ENCODE measurements at places on chromosomes 5 and 9. TPM values are rescaled to one million over a fixed set of nuclear protein-coding genes. Genes with fewer than 3 reads are reported as not detected.

The DCTN4 gene
- 37.5 TPM for total RNA-seq

The SLC36A2 gene
- total RNA-seq = not detected

The PCDHB6 gene
- total RNA-seq = not detected

The CDKN2B-AS1 gene
- 35.3 TPM for total RNA-seq

The NUTM2G gene
- not detected for total RNA-seq

The GRXCR2 gene
- total RNA-seq = not detected

The SLC6A19 gene
- total RNA-seq = not detected

The UNC13B gene
- total RNA-seq = not detected

The SSNA1 gene
- 101 TPM for total RNA-seq

The PCDHB11 gene
- total RNA-seq = not detected

The PCDHGA5 gene
- total RNA-seq = 9.7 TPM

The CDO1 gene
- total RNA-seq = not detected

DNA sequence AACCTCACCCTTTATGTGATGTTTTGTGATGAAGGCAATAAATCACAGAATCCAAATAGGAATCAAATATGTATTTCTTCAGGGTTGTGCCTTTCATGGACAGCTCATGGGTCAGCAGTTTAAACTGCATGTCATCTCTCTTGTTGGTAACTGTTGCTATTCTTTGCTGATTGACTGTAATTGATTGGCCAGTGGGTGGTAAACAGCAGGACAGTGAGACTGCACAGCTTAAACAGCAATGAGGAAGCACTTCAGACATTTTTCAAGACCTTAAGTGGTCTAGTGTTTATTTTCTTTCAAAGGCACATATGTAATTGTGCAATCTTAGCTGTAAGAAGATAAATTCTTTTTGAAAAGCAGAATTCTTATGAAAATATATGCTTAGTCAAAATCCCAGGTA is 260.5 kb downstream of the COX7C start:
- no peak for DNase-seq

GRCh38 chr9:34553511-34554021 is 30.8 kb upstream of the ENHO start:
- no peak for DNase-seq

GRCh38 chr9:42388846-42389245 is 205.4 kb downstream of the SPATA31A6 start:
- DNase-seq = no peak

- no peak for DNase-seq
Measured at GRCh38 chr9:38086496-38086895, 17.5 kb upstream of the SHB start.

DNA sequence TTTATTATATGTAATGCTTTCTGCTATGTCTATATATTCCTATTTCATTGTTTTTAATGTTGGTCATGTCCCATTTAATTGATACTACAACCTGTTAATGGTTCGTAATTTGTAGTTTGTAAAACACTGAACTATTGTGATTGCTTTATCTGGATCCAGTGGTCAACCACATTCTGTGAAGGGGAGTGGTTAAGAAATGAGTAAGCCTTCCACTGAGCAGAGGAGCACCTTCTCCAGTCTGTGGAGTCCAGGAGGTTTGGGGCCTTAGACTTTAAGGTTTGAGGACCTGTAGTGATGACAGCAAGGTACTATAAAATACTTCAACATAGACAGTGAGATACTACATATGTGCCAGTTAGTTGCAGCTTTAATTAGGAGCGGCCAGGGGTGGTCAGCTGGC is 67.7 kb upstream of the RAD23B start:
- DNase-seq = peak; percentile 2

DNA sequence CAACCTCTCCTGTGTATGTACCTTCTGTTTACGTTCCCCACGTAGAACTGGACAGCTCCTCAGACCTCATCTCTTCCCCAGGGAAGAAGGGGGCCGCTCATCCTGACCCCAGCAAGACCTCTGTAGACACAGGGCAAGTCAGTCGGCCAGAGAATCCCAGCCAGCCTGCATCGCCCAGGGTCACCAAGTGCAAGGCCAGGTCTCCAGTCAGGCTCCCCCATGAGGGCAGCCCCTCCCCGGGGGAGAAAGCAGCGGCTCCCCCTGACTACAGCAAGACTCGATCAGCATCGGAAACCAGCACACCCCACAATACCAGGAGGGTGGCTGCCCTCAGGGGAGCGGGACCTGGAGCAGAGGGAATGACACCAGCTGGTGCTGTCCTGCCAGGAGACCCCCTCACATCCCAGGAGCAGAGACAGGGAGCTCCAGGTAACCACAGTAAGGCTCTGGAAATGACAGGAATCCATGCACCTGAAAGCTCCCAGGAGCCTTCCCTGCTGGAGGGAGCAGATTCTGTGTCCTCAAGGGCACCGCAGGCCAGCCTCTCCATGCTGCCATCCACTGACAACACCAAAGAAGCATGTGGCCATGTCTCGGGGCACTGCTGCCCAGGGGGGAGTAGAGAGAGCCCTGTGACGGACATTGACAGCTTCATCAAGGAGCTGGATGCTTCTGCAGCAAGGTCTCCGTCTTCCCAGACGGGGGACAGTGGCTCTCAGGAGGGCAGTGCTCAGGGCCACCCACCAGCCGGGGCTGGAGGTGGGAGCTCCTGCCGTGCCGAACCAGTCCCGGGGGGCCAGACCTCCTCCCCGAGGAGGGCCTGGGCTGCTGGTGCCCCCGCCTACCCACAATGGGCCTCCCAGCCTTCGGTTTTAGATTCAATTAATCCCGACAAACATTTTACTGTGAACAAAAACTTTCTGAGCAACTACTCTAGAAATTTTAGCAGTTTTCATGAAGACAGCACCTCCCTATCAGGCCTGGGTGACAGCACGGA is 86.7 kb downstream of the GOLPH3 start:
- DNase-seq = no peak

DNA sequence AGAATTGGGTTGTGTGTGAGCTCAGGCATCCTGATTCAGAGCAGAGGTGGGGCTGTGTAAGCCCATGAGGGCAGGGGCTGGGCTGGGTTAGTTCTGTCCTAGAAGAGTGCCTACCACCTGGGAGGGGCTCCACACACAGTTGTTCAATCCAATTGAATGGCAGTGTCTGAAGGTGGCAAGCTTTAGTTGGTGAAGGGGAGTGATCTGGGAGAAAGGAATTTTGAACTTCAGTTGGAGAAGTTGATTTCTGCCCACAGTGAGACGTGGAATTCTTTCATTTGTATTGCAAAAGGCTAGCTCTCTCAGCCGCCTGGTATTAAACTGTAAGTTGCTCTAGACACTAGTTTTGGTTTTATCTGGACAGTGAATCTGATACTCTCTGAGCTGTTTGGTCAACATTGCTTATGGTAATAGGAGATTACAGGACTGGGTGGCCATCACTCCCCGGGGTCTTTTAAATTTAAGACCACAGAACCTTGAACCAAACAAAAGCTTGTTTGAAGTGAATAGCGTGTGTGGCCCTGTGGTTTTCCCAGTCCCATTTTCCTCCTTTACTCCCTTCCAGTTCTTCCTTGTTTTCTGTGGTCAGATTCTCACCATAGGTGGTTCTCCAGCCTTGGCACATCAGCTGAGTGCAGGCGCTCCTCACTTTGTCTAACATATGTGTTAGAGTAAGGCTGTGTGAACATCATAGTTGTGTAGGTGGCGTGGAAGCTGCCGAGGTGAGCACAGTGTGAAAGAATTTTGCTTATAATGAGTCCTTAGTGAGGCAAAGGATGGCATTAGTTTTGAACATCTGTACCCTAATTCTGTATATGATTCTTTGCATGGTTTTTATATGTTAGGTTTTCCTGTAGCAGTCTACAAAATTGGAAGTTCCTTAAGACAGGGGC is 78.0 kb downstream of the ARHGAP26 start:
- DNase-seq = no peak

GRCh38 chr5:167864801-167865200 is 426.6 kb upstream of the WWC1 start:
- DNase-seq = no peak

DNA sequence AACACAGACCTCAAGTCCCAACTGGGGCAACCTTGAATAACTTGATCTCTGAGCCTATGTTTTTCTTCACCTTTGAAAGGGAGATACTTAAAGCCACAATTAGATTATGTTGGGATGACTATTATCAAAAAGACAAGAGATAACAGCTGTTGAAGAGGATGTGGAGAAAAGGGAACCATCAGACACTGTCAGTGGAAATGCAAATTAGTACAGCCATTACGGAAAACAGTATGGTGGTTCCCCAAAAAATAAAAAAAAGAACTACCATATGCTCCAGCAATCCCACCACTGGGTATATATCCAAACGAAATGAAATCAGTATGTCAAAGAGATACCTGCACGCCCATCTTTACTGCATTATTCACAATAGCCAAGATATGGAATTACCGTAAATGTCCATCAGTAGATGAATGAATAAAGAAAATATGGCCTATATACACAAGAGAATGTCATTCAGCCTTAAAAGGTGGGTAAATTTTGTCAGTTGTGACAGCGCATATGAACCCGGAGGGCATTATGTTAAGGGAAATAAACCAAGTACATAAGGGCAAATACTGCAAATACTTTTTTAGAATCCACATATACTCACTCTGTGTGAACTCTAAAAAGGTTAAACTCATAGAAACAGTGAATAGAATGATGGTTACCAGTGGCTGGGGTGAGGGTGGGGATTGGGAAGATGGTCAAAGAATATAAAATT is 12.7 kb downstream of the FAT2 start:
- no peak for DNase-seq

- DNase-seq = peak; percentile 66
Measured at GRCh38 chr5:133969654-133970324, 1.4 kb upstream of the C5orf15 start.

- no peak for DNase-seq
Measured at GRCh38 chr5:15757103-15757502, 257.1 kb downstream of the FBXL7 start.

- DNase-seq = no peak
Measured at GRCh38 chr5:118553662-118554061, 434.7 kb downstream of the DTWD2 start.

DNA sequence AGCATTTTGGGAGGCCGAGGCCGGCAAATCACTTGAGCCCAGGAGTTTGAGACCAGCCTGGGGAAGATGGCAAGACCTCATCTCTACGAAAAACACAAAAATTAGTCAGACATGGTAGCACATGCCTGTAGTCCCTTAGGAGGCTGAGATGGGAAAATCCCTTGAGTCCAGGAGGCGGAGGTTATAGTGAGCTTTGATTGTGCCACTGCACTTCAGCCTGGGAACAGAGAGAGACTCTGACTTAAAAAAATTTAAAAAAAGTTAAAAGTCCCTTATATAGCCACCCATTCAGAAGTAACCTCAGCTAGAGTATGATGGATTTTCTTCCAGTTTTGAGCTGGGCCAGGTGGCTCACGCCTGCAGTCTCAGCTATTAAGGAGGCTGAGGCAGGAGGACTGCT is 72.4 kb downstream of the UGCG start:
- DNase-seq = no peak

DNA sequence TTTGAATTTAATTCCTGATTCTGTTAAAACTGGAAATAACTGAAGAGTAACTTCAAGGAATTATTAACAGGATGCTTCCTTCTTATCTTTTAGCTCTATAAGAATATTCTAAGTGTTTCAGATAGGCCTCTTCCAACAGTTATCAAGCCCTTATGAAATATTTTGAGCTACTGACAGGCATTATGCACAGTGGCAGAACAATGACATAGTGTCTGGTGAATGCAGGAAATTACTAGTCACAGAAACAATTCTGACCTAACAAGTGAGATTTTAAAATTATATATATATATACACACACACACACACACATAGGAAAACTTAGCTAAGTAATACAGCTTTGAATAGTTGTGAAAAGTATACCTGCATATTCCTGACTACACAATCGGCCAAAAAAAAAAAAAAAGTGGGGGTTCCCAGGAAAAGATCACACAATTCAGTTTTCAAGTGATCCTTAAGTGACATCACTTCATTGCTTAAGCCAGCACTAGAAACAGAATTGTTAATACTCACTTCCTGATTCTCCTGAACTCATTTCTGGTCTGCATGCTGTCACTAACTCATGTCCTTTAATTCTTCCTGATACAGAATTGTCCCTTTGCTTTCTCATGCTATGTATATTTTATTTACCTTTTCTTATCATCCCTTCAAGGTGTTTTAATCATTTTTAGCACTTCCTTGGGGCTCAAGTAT is 77.3 kb downstream of the SLC25A46 start:
- no peak for DNase-seq

GRCh38 chr5:139823757-139824355 is 28.2 kb downstream of the PSD2 start:
- no peak for DNase-seq

GRCh38 chr5:179186801-179187200 is 126.6 kb downstream of the ZNF354C start:
- DNase-seq = no peak

DNA sequence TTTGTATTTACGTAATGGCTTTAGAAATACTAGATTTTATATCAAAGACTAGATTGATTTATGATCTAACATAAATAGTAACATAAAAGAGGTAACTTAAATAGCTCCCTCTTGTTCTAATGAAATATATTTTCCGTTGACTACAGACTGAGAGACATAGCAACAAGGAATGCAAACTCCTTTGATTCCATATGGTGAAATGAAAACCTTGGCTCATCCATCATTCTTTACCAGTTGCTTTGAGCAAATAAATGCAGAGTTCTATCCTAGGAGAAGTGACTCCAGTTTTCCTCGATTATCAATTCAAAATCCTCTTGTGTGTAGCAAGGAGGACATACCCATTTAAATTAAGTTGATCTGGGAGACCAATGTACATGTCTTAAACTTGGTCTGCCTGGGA is 18.0 kb upstream of the JAKMIP2 start:
- no peak for DNase-seq

GRCh38 chr5:3736466-3736865 is 140.8 kb downstream of the IRX1 start:
- no peak for DNase-seq

DNA sequence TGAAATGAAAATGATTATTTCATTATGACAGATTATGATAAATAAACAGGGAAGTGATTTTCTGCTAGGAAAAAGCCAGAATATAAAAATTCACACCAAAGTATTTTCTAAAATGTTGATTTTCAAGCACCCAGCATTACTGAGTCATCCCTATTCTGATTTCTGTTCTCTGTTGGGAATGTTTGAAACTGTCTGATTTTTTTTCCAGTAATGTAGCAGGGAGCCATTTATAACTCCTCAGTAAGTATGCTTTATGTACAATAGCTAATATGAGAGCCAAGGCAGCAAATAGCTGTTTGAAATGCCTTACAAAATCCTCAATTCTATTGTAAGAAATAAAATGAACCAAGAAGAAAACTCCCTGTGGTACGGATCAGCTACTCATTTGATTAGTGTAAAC is 471.7 kb upstream of the TYRP1 start:
- DNase-seq = no peak

- DNase-seq = peak; percentile 65
Measured at GRCh38 chr5:168481330-168481788, 4.9 kb upstream of the RARS1 start.

- no peak for DNase-seq
Measured at GRCh38 chr5:139402561-139403158, 1.2 kb downstream of the SPATA24 start.

- no peak for DNase-seq
Measured at GRCh38 chr9:119788921-119789320, 419.7 kb upstream of the BRINP1 start.

GRCh38 chr9:37329576-37329975 is 92.9 kb upstream of the GRHPR start:
- DNase-seq = peak; percentile 88

GRCh38 chr5:95768731-95769130 is 37.6 kb downstream of the RHOBTB3 start:
- DNase-seq = no peak
